ENCODE measurements at places on chromosomes 16 and 17.
A peak's percentile ranks its signal among the peaks of the same experiment; 100 is the strongest.

GRCh38 chr17:18261146-18261515 lies 669 bp downstream of the MIEF2 start:
- DNase-seq: no peak

DNA sequence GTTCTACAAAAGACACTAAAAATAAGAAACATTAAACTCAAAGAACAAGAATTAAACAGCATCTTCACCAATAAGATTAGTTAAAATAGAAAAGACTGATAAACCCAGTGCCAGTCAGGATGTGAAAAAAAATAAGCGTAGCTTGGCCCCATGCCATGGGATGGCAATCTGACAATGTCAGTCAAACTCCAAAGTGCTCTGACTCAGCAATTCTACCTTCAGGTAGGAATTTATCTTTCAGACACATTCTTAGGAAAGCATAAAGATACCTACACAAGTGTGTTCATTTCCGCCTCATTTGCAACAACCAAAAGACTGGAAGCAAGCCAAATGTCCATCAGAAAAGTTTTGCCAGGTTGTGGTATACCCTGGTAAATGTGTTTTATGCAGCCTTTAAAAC lies 9.1 kb upstream of the MPO start:
- DNase-seq: no peak

GRCh38 chr17:34721326-34721725 lies 141.9 kb downstream of the TMEM132E start:
- DNase-seq: peak; percentile 68

- no peak for DNase-seq
Measured at GRCh38 chr17:70365091-70365583, 195.8 kb downstream of the KCNJ2 start.

DNA sequence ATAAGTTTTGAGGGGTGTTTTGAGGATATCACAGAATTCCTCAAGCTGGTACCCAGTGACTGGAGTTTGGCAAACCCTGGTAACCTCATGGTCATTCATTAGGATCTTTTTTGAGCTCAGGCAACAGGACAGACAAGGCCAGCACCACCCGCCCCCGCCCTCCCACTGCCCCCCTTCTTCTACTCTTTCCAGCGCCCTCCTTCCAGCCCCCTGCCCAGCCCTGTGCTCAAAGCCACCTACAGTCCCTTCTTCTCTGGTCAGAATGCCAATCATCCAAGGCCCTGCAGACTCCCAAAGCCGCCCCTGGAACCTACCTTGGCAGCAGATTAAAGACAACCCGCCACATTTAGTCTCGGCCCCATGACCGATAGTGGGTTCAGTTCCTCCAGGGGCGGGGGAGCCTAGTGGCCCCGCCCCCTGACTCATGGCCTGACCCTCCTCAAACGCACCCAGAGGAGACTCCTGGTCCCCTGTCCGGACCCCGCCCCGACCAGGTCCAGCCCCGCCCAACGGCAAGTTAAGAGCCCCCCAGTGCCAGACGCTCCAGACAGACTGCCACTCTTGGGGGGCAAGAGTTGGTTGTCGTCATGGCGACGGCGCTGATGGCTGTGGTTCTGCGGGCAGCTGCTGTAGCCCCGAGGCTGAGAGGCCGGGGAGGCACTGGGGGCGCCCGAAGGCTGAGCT lies at the start of gene NAGS:
Gene NAGS, plus strand, starts transcription at position 546 of the 684 bp plus-strand sequence. Its CDS starts 42 bp downstream, at position 588.
- DNase-seq: no peak

- no peak for DNase-seq
Measured at GRCh38 chr16:5205361-5206040, 107.9 kb upstream of the EEF2KMT start.

Measured in NCI-H1092 treated with DMSO at 0.1 percent for 48 hours (cell line).